ENCODE measurements at places on chromosomes 12 and 14.

DNA sequence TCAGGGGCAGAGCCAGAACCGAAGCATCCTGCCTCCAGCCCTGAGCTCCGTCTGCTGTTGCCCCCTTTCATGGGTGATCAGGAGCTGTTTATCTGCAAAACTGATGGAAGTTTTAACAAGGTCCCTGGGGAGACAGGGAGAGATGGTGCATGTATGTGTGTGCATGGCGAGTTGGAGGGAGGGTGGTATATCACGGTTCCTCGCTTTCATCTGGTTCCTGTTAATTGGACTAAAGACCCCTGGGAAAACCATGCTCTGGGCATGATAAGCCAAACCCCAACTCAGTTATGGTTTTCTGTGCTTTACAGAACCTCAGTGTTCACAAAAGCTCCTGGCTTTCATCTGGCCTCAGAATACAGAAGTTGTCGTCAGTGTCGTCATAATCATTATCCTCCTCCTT lies 133.6 kb downstream of the KSR2 start:
- DNase-seq = no peak

DNA sequence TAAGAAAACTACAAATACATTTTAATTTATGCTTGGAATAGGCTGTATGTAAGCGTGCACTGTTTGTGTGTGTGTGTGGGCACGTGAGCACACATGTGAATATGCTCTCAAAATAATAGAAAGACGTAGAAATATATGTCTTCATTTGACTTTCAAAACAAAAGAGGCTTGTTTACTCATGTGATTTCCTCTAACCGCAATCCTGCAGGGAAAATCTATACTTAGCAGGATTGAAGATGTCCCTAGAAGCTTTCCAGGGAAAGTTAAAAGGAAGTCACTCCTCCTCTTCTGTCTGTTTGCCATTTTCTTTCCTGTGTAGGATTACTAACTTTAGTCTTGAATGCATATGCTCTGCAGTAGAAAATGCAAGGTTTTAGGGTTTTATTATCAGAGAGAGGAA lies 404.7 kb downstream of the MDGA2 start:
- no peak for DNase-seq

GRCh38 chr12:82647853-82648252 lies 38.9 kb upstream of the TMTC2 start:
- DNase-seq = no peak

- DNase-seq = no peak
These were observed 963 bp downstream of the TCTN2 start for GRCh38 chr12:123671876-123672275.

DNA sequence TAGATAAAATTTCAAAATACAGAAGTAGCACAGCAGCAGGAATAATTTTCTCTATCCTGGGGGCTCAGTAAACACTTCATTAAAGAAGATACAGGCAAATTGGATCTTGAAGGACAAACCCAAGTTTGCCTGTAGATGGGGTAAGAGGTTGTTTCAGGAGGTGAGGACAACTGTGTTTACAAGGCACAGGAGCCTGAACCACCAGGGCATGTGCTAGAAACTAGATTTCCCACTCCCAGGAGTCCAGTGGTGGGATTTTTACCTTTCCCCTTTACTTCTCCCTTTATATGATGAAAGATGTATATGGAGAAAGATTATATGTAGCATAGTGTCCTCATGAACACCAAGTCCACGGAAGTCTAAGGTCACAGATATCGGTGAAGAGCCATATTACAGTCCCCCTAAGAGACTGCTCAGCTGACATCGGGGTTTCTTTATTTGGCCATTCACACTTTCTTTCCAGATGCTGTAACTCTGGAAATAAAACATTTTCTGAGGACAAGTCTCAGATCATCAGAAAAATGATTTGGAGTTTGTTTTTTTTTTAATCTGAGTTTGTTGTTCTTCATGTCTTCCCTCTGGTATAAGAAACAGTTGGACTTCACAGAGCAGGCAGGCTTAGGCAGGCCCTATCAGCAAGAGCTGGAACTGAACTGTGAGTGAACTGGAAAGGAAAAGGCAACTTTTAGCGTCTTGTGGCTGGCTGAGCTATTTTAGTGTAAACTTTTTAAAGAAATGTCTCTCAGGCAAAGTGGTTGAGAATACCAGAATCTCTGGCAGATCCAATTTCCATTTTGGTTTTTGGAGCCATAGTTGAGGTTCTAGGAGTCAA lies 8.0 kb upstream of the EVL start:
- no peak for DNase-seq

GRCh38 chr12:52006726-52007157 lies at the start of gene TAMALIN:
TSS of gene TAMALIN (plus strand) at chr12:52006946. CDS start at chr12:52007020, 74 bp downstream.
- peak; percentile 74 for DNase-seq

GRCh38 chr14:106846218-106846617 lies 1319.8 kb downstream of the TMEM121 start:
- DNase-seq = no peak

DNA sequence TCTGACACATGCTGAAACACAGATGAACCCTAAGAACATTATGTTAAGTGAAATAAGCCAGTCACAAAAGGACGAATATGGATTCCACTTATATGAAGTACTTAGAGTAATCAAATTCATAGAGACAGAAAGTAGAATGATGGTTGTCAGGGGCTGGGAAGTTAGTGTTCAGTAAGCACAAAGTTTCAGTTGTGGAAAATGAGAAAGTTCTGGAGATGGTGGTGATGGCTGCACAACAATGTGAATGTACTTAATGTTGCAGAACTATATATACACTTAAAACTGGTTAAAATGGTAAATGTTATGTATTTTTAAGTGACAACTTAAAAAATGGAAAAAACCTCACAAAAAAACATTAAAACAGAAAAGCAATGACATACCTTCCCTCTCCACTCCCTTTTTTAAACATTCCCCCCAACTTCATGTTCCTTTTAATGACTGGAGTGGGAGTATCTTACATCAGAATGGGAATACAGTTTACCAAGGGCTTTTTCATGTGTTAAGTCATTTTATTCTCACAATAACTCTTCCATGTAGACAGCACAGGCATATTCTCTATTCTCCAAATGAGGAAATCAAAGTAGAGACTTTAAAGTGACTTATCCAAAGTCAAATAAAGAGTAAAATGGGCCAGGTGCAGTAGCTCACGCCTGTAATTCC lies 24.0 kb downstream of the BTBD7 start:
- no peak for DNase-seq

- no peak for DNase-seq
These were observed 256.7 kb upstream of the PLEKHG7 start for GRCh38 chr12:92446083-92446460.

- DNase-seq = peak; percentile 63
These were observed 15.9 kb downstream of the KRT85 start for GRCh38 chr12:52351196-52352059.

DNA sequence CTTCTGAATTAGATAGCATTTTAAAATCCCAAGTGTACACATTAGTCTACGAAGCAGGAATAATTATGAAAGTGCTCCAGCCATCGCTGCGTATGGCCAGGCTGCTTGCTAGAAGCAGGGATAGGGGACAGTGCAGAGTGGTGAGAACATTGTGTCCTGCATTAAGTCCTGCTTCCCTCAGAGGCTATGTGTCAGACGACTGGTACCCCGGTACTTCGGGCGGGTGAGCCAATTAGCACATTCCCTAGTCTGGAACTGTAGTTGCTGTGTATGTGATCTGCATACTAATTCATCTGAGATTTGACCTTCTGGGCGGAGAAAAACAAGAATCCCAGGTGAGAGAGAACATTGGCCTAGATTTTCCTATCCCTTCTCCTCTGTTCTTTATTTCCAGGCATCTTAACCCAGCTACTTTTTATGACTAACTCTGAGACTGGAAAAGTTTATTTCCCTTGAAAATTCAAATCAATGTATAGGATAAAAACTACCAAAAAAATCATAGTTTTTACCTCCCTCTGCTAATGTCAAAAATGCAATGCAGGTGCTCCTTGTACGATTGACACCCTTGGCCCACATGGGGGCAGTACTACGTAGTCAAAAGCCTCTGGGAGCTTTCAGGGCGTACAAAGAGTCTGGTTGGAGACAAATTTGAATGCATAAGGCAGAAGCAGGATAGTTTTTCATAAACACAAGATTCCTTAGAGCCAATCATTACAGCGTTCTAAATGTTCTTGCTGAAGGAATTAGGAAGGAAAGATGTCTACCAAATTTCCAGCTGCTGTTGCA lies 764.3 kb downstream of the NOVA1 start:
- no peak for DNase-seq

DNA sequence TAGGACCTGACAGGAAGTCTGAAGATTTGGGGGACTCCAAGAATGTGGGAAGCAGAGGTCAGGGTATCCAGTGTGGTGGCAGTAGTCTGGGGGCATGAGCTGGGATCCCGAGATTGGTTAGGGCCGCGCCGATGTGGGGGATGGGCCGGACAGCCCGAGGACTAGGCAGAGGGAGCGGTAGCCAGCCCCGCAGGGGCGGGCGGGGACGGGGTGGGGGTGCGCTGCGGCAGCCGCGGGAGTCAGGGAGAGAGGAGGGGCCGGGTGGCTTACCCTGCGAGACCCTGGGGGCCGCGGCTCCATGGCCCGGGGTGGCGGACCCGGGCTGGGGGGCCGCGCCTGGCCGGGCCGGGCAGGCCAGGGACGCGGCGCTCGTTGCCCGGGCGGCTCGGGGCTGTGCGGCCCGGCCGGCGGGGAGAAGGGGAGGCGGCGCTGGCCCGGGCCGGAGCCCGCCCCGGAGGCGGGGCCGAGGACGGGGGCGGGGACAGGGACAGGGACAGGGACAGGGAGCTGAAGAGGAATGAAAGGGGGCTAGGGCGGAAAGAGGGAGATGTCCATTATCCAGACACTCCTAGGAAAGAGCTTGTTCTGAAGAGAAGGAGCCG lies 5.6 kb downstream of the ZNF385A start:
- no peak for DNase-seq

GRCh38 chr12:32874078-32874477 lies 22.5 kb downstream of the PKP2 start:
- DNase-seq = no peak

DNA sequence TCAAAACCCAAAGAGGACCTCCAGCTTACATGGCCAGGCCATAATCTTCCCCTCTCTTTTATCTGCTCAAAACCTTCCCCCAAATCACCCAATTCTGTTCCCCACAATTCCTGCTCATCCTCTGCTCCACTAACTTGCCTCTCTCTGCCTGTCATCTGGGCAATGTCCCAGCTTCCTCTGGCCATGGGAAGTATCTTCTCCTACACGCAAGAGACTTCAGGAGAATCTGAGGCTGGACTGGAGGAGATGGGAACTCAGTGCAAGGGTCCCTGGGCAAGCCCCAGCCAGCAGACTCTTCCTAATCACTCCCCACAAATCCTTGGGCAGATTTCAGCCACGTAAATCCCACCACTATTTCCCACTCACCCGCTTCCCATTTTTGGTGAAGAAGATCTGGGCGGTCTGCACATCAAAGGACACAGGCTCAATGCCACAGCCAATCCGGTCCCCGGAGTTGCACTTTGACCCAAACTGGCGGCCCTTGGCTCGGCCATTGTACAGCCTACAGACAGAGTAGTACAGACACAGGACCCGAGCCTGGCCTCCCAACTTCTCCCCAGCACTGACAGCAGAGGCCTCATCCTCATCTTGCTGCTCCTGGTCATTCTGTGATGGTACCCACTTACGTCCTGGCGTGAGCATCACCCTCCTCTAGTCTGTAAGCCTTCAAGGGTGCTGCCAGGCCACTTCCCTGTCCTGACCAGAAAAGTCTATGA lies 4.7 kb downstream of the SPRYD3 start:
- no peak for DNase-seq

- no peak for DNase-seq
These were observed 22.5 kb downstream of the MRPS35 start for GRCh38 chr12:27733052-27733656.

DNA sequence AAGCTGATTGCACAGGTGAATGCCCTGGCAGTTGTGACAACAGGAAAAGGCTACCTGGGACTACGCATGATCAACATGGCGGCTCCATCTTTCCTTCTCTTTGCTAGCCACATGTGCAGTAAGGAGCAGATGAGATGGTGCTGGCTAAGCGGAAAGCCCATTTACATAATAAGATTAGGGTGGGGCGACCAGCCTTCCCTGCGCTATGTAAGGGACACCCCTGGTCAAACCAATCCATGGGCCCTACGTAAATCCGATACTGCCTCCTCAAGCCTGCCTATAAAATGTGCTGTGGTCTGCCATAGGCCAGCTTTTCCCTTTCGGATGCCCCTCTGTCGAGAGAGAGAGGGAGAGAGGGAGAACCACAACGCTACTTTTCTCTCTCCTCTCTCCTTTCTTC lies 31.0 kb upstream of the BTG1 start:
- DNase-seq = no peak

DNA sequence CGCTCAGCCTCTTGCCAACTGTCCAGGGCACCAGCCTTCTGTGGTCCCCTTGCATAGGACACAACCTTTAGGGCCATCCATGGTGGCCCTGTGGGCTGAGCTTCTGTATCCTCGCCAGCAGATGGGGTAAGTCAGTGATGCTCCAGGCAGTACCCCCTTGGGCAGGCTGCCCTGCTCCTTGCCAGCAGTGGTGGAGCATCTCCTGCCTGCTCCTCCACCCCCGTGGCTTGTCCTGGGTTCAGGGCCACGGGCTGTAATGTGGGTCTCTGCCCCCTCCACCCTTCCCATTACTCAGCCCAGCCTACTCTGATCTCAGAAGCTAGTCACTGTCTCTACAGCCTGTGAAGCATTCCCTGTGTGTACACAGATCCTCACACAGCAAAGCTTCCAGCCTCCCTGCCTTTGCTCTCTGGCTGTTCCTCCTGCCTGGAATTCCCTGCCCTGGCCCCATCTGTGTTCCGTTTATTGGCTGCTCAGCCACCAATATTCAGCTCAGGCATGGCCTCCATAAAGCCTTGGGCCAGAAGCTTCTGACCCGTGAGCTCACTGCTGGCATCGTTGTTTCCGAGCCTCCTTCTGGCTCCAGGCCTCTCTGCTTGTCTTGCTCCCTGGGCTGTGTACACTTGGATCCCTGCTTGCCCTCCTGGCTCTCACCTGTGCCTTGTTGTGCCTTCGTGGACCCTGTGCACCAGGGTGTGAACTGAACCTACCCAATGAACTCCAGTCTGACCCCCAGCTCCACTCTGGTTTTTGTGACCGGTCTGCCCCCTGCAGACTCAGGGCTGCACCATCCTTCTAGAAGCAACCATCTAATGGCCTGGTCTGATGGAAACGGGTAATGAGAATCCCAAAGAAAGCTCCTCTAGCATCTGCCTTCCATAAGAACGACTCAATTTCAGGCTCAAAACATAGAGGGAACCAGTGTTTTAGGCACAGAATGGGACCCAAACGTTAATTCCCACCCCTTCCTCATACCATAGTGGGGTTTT lies 177.0 kb upstream of the PRMT8 start:
- DNase-seq = no peak

GRCh38 chr12:78490861-78491260 lies 373.7 kb upstream of the SYT1 start:
- no peak for DNase-seq

- DNase-seq = no peak
These were observed 4.8 kb upstream of the LMNTD1 start for GRCh38 chr12:25557830-25558436.

- no peak for DNase-seq
These were observed 69.6 kb downstream of the NT5DC3 start for GRCh38 chr12:103771466-103771865.

- DNase-seq = no peak
These were observed 1.4 kb downstream of the TMBIM4 start for GRCh38 chr12:66168410-66168809.
